ENCODE measurements at places on chromosomes 4 and X. TPM values are rescaled to one million over a fixed set of nuclear protein-coding genes. Genes with fewer than 3 reads are reported as not detected.

GRCh38 chr4:3483471-3483921 lies 20.4 kb downstream of the DOK7 start:
- peak; percentile 91 for DNase-seq

- DNase-seq: no peak
Measured at GRCh38 chr4:46131498-46132057, 7.7 kb upstream of the GABRG1 start.

The AVPR2 gene
- total RNA-seq: 3.3 TPM

GRCh38 chr4:149555799-149556198 lies 259.8 kb downstream of the IQCM start:
- no peak for DNase-seq

DNA sequence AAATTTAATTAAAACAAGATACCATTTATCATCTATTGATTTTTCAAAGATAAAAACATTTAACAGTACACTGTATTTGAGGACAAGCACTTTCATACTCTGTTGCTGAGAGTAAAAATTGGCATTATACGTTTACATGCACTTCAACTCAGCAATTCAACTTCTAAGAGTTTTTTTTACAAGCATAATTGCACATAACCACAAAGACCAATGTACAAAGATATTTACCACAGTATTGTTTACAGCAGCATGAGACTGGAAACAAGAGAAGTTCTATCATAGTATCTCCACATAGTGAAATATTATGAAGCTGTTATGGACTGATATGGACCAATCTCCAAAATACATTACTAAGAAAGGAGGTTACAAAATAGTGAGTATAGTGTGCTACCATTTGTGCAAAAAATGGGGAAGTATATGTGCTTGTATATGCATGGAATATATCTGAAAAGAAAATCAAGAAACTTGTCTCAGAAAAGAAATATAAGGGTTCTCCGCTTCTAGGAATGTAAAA lies 10.9 kb downstream of the GAB3 start:
- no peak for DNase-seq

GRCh38 chr4:152188801-152189200 lies 347.1 kb downstream of the FBXW7 start:
- peak; percentile 40 for DNase-seq

DNA sequence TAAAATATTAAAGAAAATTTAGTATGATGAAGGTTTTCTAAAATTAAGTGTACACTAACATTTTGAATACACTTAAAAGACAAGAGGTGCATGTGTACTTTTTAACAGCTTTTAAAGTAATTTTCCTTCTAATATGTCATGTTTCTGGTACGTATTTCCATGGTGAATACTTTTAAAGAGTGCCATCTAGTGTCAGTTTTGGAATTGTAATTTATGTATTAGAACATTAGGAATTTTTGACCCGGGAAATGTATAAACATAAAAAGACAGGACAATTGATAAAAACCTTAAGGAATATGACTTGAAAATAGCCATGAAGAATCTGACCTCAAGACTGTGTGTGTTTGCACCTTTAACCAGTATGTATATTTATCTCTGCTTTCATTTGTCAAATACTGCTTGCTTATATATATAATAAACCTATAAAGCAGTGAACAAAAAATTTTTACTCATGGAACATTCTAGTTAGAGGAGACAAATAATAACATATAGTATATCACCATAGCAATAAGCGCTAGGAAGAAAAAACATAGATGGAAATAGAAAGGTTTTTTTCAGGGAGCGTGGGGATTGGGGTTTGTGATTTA lies 7.2 kb downstream of the GSTCD start:
- DNase-seq: no peak

DNA sequence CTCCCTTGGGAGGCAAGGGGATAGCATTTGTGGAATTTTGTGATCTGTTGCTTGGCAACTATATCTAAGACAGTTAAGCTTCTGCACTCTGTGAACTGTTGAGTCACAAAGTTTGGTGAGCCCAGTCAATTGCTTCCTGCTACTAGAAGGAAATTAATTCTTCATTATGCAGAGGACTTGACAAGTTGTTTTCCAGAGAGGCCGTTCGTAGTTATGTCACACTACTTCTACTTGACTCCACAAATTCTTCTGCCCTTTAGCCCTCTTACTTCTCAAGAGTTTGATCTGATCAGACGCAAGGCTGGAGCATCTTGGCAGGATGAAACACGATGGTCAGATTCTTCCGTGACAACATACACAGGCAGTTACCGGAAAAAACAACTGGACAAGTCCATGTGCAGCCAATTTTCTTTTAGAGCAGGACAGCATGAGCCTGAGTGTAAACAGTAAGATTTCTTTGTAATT lies at the start of gene C4orf51:
Gene C4orf51, plus strand, starts transcription at position 156 of the 465 bp plus-strand sequence. Its CDS starts 58 bp downstream, at position 214.
- DNase-seq: no peak

The ARHGAP6 gene
- 2.8 TPM for total RNA-seq

The XAGE1A gene
- not detected for total RNA-seq

DNA sequence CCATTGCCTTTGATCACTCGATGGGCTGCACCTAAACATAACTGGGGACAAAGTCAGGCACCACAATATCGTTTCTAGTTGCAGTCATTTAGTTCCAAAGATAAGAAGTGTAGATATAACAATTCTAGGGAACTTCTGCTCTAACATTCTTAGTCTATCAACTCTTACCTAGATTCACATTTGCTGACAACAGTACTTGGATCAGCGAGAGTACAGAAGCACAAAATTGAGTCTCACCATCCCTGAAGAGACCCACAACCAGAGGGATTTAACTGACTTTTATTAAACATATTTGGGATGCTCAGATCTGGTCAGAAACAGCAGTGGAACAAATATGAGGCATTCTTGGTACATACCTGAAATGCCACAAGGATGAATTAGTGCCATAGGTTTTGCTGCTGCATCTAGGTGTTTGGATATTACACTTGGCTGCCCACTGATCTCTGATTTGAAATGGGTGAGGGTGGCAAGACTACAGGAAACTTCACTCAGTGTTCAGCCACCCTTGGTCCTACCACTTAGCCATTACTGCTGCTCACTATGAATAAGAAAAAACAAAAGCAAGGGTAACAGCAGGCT lies 28.9 kb upstream of the HUWE1 start:
- no peak for DNase-seq

DNA sequence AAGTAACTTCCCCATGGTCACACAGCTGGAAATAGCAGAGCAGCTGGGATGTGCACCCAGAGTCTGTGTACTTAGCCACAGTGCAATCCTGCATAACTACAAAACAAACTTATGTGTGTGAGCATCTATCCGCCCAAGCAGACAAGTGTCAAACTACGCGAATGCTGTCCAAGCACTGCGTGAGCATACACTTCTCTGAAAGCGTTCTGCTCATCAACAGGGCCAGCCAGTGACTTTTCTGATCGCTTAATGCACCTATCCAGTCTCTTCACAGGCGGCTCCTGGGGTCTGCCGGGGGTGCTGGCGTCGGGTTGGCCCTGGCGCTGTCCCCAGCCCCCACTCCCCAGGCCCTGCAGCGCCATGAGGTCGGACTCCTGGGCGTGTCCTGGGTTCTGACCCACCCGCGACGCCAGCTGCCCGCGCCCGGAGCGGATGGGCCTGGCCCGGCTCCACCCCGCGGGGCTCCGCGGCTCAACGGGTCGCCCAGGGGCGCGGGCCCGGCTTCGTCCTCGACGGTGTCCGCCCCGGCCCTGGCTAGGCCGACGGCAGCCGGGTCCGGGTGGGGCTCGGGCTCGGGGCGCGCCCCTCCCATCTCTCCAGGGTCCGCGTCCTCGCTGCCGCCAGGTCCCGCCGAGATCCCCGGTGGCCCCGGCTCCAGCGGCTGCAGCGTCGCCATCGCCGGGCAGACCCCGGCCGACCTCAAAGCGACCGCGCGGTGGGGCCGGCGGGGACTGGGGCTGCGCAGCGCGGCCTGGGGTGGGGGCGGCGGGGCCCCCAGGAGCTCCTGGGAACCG lies 1.3 kb upstream of the ZNF141 start:
- peak; percentile 78 for DNase-seq

The SRPX gene
- 45.2 TPM for total RNA-seq

- no peak for DNase-seq
Measured at GRCh38 chrX:96453139-96453538, 231.5 kb upstream of the DIAPH2 start.

The CLIC2 gene
- total RNA-seq: 13.6 TPM

- no peak for DNase-seq
Measured at GRCh38 chrX:104270212-104270611, 15.5 kb upstream of the ESX1 start.

- no peak for DNase-seq
Measured at GRCh38 chr4:53119680-53120079, 246.2 kb downstream of the SCFD2 start.

The CCDC160 gene
- not detected for total RNA-seq

The CMC4 gene
- total RNA-seq: 28.8 TPM

DNA sequence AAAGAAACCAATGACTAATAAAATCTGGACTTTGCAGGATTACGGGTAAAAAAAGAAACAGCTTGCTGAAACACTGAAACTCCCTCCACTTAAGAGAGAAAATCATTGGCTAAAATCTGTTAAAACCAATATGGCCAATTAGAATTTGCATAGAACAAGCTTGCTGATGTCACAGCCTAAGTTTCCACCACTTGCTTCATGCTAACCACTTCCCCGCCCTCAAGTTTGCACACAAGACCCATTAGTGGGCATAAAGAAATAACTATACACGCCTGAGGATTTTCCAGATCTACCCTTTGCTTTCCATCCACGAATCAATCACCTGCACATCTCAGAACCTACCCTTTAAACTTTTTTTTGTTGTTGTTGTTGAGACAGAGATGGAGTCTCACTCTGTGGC lies 42.7 kb upstream of the PHEX start:
- no peak for DNase-seq

The SLC16A2 gene
- total RNA-seq: 6.7 TPM

- DNase-seq: no peak
Measured at GRCh38 chrX:71056867-71057266, 11.3 kb downstream of the SNX12 start.

The MMRN1 gene
- 10.1 TPM for total RNA-seq

- no peak for DNase-seq
Measured at GRCh38 chrX:30141966-30142365, 73.4 kb upstream of the MAGEB2 start.

The ATXN3L gene
- not detected for total RNA-seq

The TRPC5OS gene
- total RNA-seq: not detected

- peak; percentile 24 for DNase-seq
Measured at GRCh38 chr4:168507178-168507815, 10.4 kb downstream of the PALLD start.

GRCh38 chrX:18291006-18291545 lies 63.4 kb downstream of the SCML2 start:
- DNase-seq: no peak

The SYTL4 gene
- 2.6 TPM for total RNA-seq

GRCh38 chrX:8783097-8783713 lies 18.0 kb downstream of the FAM9A start:
- DNase-seq: no peak

DNA sequence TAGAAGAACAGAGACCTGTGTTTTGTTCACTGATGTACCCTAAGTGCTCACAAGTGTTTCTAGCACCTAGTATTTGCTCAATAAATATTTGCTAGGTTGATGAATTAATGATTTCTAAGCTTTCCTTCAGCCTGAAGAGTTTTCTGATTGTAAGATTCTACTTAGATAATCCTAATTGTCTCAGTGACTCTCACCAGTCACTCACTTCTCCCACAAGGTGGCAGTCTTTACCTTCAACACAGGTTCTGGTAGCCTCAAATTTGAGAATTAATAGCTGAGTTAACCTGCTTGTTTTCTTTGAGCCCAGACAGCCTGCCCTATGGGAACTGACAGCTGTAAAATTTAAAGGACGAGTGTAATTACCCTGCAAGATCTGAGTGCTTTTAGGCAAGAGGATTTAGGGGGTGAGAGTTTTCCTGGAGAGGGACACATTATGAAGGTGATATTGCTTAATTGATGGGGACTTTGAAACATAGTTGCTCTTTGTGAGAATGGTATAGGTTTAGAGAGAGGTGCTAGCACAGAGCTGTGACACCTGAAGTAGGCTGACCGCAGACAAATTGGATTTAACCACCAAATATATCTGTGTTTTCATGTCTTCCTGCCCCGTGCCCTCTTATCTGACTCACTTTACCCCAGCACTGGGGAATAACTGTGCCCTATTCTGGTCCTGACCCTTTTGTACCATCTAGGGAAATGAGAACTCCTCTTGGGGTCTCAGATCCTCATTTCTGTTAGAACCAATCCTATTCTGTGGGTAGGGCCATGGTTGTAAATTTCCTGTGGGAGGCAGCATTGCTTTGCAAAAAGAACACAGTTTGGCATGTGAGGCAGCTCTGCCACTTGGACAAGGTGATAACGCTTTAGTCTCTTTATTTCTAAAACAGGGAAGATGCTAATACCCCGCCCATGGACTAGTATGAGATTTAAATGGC lies 27.7 kb downstream of the CD38 start:
- no peak for DNase-seq

The NKX3-2 gene
- not detected for total RNA-seq

- no peak for DNase-seq
Measured at GRCh38 chr4:74950882-74951281, 18.0 kb downstream of the PARM1 start.

- no peak for DNase-seq
Measured at GRCh38 chr4:143183513-143184216, 1.1 kb upstream of the USP38 start.

The CCNB3 gene
- total RNA-seq: 0.17 TPM

GRCh38 chr4:112759313-112759712 lies 122.4 kb downstream of the LARP7 start:
- no peak for DNase-seq

The GAB3 gene
- 14.1 TPM for total RNA-seq

DNA sequence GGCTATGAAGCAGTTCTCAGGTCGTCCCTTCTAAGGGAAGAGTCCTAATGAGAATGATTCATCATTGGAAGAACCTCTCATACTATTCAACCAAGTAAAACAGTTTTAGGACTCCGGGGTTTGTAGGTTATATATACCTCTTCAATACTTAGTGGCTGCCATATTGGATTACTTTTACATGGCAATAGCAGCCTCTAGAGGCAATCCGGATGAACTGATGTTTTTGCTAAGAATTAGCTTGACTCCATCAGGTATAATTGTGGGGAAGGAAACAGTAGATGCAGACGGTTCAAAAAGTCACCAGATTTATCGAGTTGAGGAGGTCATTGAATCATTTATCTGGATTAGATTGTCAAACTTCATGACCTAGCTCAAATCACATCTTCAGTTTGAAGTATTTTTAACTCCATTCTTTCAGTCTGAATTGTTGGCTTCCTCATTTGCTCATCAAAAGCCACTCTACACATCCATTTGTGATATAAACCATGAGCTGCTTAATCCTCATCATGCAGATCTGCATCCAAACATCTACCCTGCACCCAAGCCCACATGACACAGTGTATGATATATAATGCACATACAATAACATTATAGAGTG lies 28.4 kb downstream of the GUCY1B1 start:
- no peak for DNase-seq

GRCh38 chrX:53631156-53631555 lies 55.4 kb downstream of the HUWE1 start:
- DNase-seq: no peak

DNA sequence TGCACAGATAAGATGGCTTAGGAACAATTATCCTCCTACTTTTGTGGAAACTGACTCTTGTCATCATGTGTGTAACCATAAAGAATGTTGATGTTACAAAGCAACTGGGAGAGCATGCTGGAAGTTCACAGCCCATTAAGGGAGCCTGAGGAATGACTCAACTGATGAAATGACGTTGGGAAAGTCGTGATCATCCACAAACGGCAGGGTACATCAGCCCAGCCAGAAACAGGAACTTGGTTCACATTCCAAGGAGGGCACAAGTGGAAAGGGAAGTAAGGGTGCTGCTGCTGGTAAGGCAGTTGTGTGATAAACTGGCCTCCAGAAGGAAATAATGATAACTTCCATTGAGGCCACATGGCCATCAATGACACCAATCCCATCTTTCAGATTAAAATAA lies 6.7 kb downstream of the TEC start:
- DNase-seq: no peak

GRCh38 chr4:144342949-144343760 lies 202.6 kb upstream of the GYPA start:
- no peak for DNase-seq
